Osteoblast (primary cell): ENCODE measurements at places on chromosomes 1 and 21.

GRCh38 chr1:246709835-246710234 lies 14.4 kb upstream of the SCCPDH start:
- no peak for DNase-seq

DNA sequence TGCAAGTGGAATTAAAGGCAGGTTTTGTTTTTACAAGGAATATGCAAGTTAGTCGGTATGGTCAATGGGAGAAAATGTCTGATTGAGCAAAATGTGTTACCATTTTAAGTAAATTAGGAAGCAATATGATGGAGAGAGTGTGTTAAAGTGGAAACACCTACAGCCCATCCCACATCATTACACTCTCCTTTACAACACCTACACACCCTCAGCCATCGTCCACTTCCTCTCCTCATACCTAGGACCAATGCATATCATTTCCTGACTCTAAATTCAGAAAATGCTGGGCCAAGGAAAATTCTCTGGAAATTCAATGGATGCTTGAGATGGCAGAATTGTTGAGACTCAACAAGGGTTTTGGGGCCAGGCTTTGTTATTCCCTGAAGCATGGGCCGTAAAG lies 16.4 kb upstream of the CCDC190 start:
- no peak for DNase-seq

- no peak for DNase-seq
Observed at GRCh38 chr1:213303286-213303685, 252.2 kb downstream of the RPS6KC1 start.

DNA sequence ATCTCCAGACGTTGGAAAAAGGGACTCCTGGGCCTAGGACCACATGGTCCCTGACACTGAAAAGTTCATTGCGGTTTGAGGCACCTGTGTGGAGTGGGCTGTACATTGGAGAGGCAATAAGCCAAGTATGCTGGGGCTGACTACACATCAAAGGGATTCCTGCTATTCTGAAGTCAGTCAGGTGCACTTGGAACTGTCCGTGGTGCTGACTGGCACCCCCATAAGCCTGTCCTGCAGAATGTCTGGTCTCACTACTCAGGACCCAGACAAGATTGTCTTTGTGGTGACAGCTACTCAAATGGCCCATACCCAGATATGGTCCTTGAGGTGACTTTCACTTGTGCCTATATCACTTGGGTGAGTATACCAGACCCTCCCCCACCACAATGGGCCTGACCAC lies 150.6 kb downstream of the RWDD3 start:
- DNase-seq, result no peak
